ENCODE measurements at places on chromosomes 4 and X. TPM values are rescaled to one million over a fixed set of nuclear protein-coding genes. Genes with fewer than 3 reads are reported as not detected.
A peak's percentile ranks its signal among the peaks of the same experiment; 100 is the strongest.

- no peak overlapping the region for H3K4me3 ChIP-seq
- H3K36me3 ChIP-seq: no peaks in the 10 kb centered on the region
- peaks cover 58% of the 10 kb centered on the region for H3K27me3 ChIP-seq
- H3K4me1 ChIP-seq: peaks cover 14% of the 10 kb centered on the region
- H3K27ac ChIP-seq: no peak overlapping the region
- no peak for DNase-seq
These were observed 49.8 kb upstream of the HSD17B10 start for GRCh38 chrX:53483838-53484405.

- no peak overlapping the region for H3K27ac ChIP-seq
- no peaks in the 10 kb centered on the region for H3K4me1 ChIP-seq
- no peak overlapping the region for H3K4me3 ChIP-seq
These were observed 25.1 kb upstream of the ANKRD50 start for GRCh38 chr4:124737619-124738018.

GRCh38 chr4:186557486-186557885, 2.1 kb upstream of the MTNR1A start:
- H3K4me1 ChIP-seq: peaks cover 7% of the 10 kb centered on the region
- H3K27me3 ChIP-seq: no peaks in the 10 kb centered on the region
- H3K27ac ChIP-seq: no peak overlapping the region

MORC4 gene
- total RNA-seq: 23.8 TPM

DCX gene
- not detected for total RNA-seq

GC gene
- total RNA-seq: not detected

GRCh38 chrX:41655631-41656030, 33.1 kb upstream of the GPR34 start:
- peak; percentile 25 for DNase-seq
- no peaks in the 10 kb centered on the region for H3K4me1 ChIP-seq
- H3K36me3 ChIP-seq: peaks cover 11% of the 10 kb centered on the region
- H3K27ac ChIP-seq: no peak overlapping the region

DNA sequence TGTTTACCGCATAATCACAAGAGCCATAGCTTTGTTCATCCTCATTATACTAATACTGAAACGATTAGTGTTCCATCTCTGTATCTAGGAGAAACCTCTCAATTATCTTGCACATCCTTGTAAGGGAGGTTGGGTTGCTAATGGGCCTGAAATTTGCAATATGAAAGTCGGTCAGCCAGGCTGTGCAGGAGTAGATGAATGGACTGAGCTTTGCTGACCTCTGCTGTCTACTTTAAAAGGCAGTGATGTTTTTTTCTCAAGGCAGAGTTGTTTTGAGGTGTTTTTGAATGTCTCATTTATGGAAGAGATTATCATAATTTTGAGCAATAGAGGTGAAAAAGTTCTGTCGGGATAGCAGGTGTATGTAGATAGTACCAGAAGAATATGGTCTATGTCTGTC, 47.9 kb upstream of the LINC00632 start:
- H3K36me3 ChIP-seq: no peaks in the 10 kb centered on the region
- peaks cover 62% of the 10 kb centered on the region for H3K27me3 ChIP-seq
- peaks cover 5% of the 10 kb centered on the region for H3K4me1 ChIP-seq
- H3K4me3 ChIP-seq: no peak overlapping the region
- DNase-seq: peak; percentile 29

DNA sequence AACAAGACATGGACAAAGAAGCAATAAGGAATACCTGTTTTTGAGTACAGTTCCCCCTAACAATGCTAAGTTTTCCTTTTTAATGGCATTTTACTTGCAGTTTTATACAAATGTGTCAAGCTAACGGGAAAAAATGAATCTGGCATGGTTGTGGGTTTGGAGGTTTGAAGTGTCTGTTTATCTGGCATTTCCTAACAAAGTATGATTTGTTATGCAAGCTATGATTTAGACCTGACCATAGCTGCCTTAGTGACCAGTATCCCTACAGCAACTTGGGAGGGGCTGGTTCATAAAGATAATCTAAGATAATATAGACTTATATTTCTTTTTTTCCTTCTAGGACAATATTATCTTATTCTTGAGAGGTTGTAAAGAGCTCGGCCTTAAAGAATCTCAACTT, 60.6 kb downstream of the LIMCH1 start:
- peak; percentile 38 for DNase-seq
- peaks cover 16% of the 10 kb centered on the region for H3K4me1 ChIP-seq
- no peaks in the 10 kb centered on the region for H3K27me3 ChIP-seq
- no peaks in the 10 kb centered on the region for H3K36me3 ChIP-seq
- H3K4me3 ChIP-seq: no peak overlapping the region

TENM3 gene
- 34.1 TPM for total RNA-seq

DNA sequence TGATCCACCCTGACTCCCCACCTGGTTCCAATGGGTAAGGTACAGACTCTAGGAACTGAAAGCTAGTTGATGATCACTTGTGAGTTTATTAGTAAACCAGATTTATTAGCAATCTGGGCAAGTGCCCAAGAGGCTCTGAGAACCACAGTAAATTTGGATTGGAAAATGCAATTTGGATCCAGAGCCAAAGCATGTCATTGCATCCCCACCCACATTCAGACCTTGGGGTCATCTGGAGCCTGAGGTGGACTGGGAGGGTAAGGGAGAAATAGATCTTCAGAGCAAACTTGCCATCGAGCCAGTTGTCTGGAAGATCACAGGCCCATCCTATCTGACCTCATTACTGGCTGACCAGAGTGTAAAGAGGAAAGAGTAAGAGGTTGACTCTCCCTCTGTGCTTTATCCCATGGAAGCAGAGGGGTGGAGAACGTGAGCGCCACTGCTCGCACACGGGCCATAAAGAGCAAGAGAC, 78.7 kb upstream of the RASGEF1B start:
- no peaks in the 10 kb centered on the region for H3K36me3 ChIP-seq
- no peak for DNase-seq
- no peaks in the 10 kb centered on the region for H3K27me3 ChIP-seq
- H3K4me1 ChIP-seq: no peaks in the 10 kb centered on the region
- no peak overlapping the region for H3K4me3 ChIP-seq

MAMLD1 gene
- 1.7 TPM for total RNA-seq
